ENCODE measurements at places on chromosomes 7 and 10.

- no peak for DNase-seq
These were observed 53.4 kb downstream of the COL17A1 start for GRCh38 chr10:104032144-104032775.

DNA sequence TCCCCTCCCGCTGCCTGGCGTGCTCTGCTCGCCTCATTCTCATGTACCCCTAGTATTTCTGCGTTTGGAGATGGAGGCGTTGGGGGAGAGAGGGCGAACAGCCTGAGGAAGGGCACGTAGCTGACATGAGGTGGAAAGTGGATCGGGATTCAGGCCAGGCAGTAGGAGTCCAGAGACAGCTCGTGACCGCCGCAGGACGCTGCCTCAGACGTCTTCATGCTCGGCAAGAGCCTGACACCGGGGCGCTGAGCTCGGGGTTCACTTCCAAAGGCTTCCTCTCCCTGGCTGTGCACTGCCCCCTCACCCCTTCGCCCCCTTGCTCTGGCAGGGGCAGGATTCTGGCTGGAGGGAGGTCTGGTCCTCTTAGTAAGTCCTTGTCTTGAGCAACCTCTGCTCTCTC is 374.4 kb upstream of the MKI67 start:
- DNase-seq = no peak

DNA sequence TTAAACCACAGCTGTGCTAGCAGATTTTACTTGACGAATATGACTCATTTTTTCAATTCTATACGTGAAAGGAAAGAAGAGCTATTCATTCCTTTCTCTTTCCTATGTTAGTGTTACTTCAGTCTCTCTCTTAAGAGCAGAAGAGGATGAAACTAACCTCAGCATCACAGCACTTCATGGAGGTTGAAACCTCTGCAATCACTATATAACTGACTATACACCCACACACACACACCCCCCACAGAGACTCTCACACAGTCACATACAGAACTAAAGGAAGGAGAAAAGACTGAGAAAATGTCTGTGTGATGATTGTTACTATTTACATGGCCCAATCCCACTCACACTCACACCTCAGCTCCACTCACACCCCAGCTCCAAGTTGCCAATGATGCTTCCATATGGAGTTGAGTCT is 104.2 kb downstream of the KIF20B start:
- no peak for DNase-seq

- DNase-seq = no peak
These were observed 123.8 kb downstream of the DIP2C start for GRCh38 chr10:565676-566075.

DNA sequence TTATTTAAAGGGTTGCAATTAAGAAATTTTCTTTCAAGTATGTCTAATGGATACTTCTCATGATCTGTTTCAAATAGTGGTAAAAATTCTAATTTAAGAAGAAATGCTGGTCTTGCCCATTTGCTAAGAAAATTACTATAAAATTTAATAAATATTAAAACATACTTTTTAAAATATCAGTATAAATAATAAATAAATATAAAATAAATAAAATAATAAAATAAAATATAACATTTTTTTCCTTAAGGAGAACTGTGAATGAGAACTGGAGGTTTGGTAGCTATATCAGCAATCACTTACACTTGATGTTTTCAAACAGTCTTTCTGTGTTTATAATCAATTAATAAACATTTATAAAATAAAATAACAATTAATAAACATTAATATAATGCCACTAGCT is 266.1 kb downstream of the HGF start:
- no peak for DNase-seq

DNA sequence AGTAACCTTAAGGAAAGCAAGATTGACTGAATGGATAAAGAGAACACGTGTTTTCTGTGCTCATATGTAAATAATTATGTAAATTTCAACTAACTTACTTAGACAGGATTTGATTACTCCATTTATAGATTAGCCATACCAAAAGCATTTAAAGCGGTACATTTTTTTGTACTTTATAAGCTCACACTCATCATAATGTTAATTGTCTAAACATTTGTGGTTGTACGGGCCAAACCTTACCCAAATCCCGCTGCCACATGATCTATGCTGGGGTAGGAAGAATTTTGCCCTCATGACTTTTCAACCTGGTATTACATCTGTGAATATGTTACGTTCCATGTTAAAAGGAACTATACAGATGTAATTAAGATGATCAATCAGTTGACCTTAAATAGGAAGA is 29.1 kb downstream of the MKX start:
- DNase-seq = no peak

- no peak for DNase-seq
These were observed 76.1 kb upstream of the KCNMA1 start for GRCh38 chr10:77713521-77714280.

GRCh38 chr10:44696496-44696895 is 214.6 kb upstream of the TMEM72 start:
- DNase-seq = no peak

DNA sequence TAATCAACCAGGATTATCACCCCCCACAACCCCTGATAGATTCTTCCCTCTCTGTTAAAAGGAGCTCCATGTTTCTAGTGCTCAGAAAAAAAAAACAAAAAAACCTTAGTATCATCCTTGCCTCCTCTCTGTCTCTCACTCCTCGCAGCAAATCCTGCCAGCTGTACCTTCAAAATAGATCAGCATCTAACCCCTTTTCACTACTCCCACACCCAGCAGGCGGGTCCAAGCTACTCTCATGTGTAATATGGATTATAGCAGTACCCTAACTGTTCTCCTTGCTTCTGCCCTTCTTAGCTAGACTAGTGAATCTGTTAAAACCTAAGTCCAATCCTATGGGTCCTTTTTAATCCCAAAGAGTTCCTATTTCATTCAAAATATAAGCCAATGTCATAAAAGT is 667.4 kb downstream of the MAGI2 start:
- no peak for DNase-seq

GRCh38 chr10:30431435-30431911 is 2.5 kb upstream of the MAP3K8 start:
- DNase-seq = no peak

- no peak for DNase-seq
These were observed 74.5 kb downstream of the INSIG1 start for GRCh38 chr7:155371884-155372781.

DNA sequence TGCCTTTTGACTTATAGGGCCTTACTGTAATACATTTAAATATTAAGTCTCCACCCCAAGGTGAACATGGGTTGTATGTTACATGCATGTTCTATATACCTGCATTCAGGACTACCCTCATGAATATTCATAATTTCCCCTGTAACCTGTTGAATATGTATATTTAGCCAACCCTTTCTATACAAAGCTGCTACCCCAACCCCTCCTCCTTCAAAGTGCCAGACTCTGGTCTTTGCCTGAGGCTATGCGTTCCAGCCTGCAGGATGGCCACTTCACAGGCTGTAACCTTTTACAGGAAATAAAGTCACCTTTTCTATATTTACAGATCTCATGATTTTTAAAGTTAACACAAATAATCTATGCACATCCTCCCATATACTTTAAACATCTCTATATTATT is 10.1 kb upstream of the UNC5B start:
- no peak for DNase-seq

DNA sequence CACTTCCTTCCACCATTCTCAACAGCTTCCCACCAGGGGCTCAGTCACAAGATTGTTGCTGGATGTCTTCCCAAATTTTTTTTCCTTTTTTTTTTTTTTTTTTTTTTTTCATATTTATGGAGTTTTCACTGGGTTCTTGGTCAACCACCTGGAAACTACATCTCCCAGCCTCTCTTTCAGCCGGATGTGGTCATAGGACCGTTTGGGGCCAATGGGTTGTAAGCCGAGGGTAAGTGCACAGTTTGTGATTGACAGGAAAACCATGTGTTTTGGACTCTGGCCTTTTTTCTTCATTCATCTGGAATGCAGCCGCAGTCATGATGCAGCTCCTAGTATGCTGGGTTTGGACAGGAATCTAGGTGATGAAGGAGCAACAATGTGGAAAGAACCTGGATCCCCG is 337.1 kb upstream of the FOXK1 start:
- DNase-seq = no peak

- DNase-seq = no peak
These were observed 282.3 kb upstream of the SEMA3C start for GRCh38 chr7:81201188-81201587.

DNA sequence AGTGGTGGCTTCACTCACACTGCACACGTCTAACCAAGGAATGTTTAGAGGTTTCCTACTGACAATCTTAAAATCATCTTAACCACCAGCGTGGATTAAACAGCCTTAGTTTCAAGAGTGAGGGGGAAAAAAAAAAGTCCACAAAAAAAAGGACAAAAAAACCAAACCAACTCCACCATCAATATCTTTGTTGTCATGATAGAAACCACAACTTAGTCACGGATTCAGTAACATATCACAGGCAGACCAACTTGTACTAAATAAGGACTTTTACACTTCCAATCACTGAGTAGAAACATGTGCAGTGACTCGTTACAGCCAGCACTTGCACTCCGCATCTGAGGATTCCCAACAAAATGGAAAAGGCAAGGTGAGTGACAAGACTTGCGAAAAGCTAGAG is 46.5 kb downstream of the FAM171A1 start:
- DNase-seq = no peak

DNA sequence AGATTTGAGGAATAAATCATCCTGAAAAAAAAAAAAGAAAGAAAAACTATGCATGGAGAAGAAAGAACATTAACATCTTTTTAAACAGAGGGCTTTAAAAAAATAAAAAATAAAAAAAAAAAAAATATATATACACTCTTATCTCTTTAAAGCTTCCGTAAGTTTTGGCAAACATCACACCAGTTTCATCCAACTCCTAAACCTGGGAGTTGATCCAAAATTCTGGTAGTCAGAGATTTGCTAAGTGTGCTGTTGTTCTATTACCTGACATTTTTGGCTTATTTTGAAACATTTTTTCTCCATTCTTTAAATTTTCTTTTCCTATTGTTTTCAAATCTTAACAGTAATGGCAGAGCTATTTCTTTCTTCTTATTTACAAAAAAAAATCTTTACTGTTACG is 273.1 kb downstream of the AGMO start:
- no peak for DNase-seq

DNA sequence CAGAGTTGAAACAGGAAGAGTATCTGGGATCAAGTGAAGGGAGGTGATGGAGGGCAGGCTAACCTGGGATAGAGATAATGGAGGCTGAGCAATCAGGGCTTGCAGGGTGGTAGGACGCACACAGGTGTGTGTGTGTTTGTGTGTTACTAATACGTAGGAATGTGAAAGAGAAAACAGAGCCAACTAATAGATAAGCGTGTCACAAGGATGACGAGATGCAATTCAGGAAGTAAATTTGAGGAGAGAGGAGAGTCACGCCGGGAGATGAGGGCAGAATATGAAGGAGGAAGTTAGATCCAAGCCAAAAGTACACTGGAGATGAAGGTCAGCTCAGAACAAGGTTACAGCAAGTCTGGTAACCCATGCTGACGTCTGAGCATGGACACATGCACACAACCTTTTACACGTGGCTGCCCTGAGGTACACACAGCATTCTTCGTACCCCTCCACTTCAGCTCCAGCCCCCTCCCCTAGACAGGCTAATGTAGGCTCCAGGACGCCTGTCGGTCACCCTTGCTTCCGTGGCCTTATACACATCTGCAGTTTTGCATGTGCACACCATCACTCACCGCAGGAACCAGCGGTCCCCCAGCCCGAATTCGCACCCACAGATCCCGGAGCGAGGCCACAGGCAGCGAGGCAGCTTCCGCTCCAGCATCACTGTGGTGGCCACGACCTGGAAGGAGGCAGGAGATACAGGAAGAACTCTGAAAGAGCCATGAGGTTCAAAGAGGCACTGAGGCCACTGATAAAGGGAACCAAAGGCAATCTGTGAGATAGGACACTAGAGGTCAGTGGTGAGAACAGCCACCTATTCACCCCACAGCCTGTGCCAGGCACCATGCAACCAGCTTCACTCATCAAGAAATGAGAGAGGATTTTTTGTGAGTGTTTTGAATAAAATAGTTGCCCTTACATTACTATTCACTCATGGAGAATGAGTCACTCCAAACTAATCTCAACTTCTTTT is 23.7 kb upstream of the TRPV6 start:
- DNase-seq = no peak

DNA sequence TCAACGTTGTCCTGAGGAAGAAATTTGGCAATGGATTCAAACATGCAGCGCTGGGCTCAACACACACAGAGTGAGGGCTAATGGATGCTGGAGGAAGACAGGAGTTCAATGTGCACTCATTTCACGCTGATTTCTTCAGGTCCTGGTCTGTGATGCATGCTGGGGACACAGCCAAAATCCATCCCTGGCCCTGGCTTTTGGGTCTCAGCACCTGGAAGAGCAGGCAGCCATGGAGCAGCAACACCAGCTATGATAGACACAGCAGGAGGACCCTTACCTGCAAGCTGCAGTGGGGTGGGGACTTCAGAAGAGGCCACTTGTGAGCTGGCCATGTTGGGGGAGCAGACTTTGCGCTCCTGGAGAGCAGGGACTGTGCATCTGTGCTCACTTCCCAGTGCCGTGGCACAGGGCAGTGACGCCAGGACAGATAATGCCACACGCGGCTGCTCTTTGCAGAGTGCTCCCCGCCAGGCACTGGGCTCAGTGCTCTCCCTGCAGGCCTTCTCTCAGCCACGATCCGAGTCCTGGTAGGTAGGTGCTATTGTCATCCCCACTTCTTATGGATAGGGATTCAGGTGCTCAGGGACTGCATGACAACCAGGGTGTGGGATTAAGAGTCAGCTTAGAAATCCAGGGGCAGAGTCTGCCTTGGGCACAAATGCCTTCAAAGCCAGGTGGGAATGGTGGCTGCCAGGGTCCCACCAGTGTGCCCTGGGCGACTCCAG is 138.8 kb upstream of the UNC5B start:
- DNase-seq = no peak

DNA sequence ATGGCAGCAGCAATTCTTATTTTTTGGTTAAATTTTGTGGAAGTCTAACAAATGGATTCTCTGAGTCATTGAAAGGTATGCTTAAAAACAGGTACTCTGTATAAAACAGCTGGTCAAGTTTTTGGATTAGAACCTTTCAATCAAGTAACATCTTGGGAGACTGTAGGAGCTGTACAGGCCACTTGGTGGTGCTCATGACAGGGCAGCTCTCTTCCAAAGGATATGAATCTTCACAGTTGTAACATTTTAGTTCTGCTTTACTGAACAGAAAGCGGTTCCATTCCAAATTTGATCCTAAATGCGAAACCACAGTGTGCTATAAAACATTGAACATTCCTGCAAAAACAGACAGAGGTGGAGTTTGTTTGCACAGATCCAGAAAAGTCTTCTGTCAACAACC is 44.5 kb upstream of the AGR3 start:
- no peak for DNase-seq

GRCh38 chr7:151351027-151351426 is 9.4 kb downstream of the NUB1 start:
- DNase-seq = peak; percentile 32

- no peak for DNase-seq
These were observed 16.0 kb upstream of the INPP5A start for GRCh38 chr10:132521466-132522102.

GRCh38 chr7:107186240-107186639 is 17.4 kb downstream of the HBP1 start:
- DNase-seq = no peak

- no peak for DNase-seq
These were observed 71.1 kb upstream of the CFAP46 start for GRCh38 chr10:133013463-133013862.

- DNase-seq = no peak
These were observed 66.6 kb upstream of the CAMK2B start for GRCh38 chr7:44391746-44392617.

- DNase-seq = no peak
These were observed 69.4 kb downstream of the VOPP1 start for GRCh38 chr7:55502858-55503440.

- no peak for DNase-seq
These were observed 108.5 kb downstream of the TCERG1L start for GRCh38 chr10:131202990-131203389.

GRCh38 chr10:30349967-30350735 is 1.1 kb upstream of the MTPAP start:
- DNase-seq = no peak
